ENCODE measurements at places on chromosomes 3 and 15. TPM values are rescaled to one million over a fixed set of nuclear protein-coding genes. Genes with fewer than 3 reads are reported as not detected.

GRCh38 chr15:90545095-90545494, 15.4 kb downstream of the CRTC3 start:
- no peak for DNase-seq

- DNase-seq = no peak
Measured at GRCh38 chr3:66149269-66149668, 71.5 kb upstream of the SLC25A26 start.

DNA sequence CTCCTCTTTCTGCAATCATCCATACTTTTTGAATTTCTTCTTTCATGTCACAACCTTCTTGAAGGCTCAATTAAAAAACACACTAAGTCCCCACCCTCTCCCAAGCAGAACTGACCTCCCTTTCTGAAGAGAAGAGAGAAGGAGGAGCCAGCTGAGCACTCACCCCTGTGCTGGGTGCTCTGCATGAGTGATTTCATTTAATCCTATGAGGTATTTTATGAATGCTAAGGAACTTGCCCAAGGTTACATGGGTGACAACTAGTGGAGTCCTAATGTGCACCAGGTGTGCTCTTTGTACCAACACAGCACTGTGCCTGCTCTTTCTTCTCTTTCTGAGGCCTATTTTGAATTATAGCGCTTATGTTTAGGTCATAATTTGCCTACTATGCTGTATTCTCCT, 135.6 kb downstream of the DUT start:
- DNase-seq = no peak

- peak; percentile 56 for DNase-seq
Measured at GRCh38 chr3:13896473-13897154, 16.7 kb upstream of the WNT7A start.

Gene CTXND1
- total RNA-seq = not detected

Gene SERPINI2
- not detected for total RNA-seq
